GM23338 (cell line): ENCODE measurements at places on chromosomes 11 and 22.
A peak's percentile ranks its signal among the peaks of the same experiment; 100 is the strongest.

- DNase-seq, result no peak
Observed at GRCh38 chr11:74679513-74679865, 51.7 kb downstream of the CHRDL2 start.

- no peak for DNase-seq
Observed at GRCh38 chr22:40039482-40040115, 44.8 kb downstream of the FAM83F start.

DNA sequence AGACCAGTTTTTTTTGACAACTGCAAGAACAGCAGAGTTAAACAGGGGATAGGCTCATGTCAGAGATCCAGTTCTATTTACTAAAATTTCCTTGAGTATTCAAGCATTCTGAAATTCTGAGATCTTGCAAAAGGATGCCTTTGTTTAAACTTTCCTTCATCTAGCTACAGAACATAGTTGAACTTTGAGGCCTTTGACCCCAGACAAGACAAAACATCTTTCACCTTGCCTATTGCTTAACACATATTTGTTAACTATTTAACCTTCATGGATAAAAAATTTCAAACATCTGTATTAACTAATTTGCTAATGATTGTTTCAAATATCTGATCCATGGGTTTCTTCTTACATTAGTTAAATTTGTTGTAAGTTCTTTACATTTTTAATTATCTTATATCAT lies 38.2 kb downstream of the GLYATL1 start:
- no peak for DNase-seq

DNA sequence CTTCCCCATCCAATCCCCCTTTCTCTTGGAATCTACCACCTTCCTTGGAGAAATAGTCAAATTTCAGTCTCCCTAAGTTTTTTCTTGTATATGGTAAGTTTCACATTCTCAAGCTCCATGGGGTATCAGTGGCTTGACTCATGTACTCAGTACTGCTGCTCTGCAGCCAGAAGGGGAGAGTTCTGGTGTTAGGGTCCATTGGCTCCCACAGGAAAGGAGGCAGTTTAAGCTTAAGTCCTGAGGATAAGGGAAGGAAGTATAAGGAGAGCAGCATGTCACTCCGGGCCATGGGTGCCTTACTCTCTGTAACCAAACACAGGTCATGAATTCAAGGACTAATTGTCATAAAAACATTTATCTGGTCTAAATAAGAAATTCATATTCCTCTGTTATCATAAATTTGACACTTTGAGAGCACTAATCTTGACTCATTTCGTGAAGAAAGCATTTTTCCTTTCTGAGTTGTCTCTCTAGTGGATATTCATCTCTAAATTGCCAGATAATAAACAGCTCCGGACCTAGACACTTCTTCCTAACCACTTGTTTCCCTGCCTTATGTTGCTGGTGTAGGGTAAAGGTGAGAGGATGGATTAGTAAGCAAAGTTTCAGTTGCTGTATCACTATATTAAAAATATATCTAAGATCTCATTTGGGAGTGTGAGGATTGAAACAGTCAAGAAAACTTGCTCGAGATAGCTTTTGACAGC lies 20.1 kb upstream of the SORL1 start:
- no peak for DNase-seq

GRCh38 chr22:24289741-24290163 lies 19.1 kb downstream of the SPECC1L start:
- DNase-seq, result no peak

DNA sequence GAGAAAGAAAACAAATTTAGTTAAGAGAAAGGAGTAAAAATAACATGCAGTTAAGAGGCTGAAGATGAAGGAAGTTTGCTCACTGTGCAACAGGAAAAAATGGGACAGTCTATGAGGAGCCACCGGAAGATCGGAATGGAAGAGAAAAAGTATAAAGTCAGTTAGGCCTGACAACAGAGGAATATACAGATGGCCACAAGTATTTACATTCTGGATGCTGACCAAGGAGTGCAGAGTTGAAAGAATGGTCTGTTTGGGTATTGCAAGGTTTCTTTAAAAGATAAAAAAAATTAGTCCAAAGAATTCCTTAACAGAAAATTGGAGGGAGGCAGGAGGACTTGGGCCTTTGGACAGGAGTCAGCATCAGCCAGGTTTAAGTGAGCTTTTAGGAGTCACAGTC lies 37.5 kb downstream of the RBFOX2 start:
- DNase-seq, result no peak

GRCh38 chr11:57460022-57460757 lies at the start of gene RTN4RL2:
Gene RTN4RL2 (plus strand): TSS chr11:57460528. CDS start chr11:57460866, 338 bp downstream.
- peak; percentile 94 for DNase-seq
